GM23248 (cell line): ENCODE measurements at places on chromosomes 4 and X.
A peak's percentile ranks its signal among the peaks of the same experiment; 100 is the strongest.

GRCh38 chr4:35565640-35566039 lies 678.7 kb downstream of the ARAP2 start:
- no peak for DNase-seq

GRCh38 chrX:112812741-112813140 lies 27.9 kb downstream of the AMOT start:
- no peak for DNase-seq

DNA sequence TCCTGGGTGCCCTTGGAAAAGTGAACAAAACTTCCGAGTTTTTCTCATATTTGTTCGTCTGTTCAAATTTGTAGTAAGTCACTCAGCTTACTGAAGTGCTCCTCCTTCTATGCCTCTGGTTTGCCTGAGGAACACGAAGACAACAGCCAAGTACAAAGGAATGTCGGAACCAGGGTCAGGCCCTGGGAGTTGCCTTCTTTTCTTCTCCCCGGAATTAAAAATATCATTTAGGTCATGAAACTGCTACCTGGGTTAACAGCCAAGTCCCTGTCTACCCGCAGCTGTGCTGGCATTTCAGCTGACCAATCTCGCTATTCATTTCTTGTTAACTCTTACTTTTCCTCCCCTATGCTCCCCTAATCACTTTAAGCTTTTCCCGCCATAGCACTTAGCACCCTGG lies 137.6 kb upstream of the TEX13D start:
- peak; percentile 9 for DNase-seq

- no peak for DNase-seq
These were observed 53.4 kb downstream of the WDR19 start for GRCh38 chr4:39235696-39236095.

DNA sequence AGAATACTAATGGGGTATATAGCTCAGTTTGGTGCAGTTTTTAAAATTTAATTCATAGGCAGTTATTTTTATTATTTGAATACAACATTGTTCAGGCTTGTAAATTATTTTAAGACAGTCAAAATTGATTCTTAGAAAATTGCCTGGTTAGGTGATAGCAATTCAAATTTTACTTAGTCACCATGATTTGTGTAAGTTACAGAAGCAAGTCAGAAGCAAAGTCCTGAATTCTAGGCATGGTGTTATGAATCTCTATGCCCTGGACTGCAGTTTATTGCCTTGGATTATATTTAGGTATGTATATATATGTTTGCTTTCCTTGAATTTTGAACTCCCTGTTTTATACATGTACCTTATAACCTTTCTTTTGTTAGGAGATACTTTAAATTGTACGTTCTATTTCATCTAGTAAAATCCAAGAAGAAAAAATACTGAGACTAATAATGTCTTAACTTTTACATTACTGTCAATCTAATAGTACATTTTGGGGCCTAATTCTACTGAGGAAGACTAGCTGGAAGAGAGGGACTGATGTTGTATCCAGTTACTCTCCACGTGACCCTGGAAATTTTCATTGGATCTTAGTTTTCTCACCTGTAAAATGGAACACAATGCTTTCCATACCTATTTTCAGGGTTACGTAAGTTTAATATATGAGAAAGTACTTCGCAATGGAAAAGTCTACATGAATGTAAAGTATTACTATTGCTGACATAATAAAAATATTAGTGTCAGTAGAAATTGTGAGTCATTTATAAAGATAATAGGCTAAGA lies 25.1 kb downstream of the RAPGEF2 start:
- no peak for DNase-seq

DNA sequence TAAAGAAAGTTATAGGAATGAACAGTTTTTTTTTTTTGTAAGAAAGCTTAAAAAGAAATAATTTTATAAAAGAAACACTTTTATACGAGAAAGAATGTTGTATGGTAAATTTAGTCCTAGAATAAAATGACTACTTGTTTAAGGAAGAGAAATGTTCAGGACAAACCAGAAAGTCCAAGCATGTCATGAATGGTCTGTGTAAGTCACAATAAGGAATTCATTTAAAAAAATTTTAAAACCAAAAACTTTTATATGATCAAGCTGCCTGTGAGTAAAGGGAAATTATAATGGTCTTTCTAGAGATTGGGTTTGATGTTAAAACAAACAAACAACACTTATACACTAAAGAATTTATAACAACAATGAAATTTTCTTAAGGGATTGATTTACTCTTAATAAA lies 858.9 kb upstream of the PCDH7 start:
- no peak for DNase-seq

GRCh38 chr4:79516114-79516513 lies 108.1 kb upstream of the GK2 start:
- no peak for DNase-seq

DNA sequence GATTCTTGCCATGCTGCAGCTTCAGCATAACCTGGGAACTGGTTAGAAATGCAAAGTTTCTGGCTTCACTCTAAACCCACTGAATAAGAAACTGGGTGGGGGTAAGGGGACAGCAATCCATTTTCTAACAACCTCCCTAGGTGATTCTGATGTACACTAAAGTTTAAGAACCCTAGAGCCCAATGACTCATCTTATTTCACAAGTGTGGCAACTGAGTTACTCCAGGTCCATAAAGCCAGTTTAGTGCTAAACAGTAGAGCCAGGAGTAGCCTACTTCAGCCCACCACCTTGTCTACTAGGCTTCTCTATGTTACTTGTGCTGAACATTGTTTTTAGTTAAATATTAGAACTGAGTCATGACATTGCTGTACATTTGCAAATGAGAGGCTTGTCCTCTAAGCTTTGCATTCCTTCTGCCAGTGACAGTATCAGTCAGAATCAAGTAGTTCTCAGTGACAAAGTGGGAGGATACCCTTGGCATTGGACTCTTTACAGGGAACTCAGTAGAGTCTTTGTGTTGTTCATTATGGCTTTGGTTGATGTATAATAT lies 518.0 kb downstream of the RPA4 start:
- DNase-seq, result peak; percentile 17

DNA sequence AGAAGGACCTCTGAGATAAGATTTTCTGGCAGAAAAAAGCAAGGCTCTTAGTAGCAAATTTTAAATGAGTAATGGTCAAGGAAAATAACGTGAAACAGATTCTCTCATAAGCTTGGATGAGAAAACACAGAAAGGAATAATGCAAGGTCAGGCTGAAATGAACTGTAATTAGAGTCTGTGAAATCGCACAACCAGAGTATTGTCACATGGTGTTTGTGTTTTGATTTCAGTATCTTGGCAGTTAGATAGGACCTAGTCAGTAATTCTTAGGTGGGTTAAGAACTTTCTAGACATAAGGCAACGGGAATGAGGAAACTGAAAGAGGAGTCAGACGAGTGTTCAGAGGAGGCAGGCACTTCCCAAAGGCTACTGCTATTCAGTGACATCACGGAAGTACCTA lies 34.6 kb downstream of the LIMCH1 start:
- peak; percentile 16 for DNase-seq

DNA sequence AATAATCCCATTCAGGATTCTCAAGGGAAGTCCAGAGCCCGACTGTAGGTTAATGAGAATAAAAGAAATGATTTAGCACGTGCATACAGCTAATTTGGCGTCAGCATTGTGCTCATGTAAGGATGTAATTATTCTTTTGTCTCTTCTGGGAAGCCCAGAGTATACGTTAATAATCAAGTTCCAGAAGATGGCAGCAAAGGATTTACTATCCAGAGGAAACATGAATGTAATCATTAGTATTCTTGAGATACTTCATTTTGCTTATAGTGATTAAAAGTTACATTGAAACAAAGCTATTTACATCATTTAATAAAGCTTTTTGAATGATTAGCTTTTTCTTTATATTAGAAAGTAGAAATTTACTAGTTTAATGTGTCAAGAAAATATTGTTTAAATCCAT lies 27.1 kb upstream of the MAP9 start:
- DNase-seq, result peak; percentile 60

- peak; percentile 26 for DNase-seq
These were observed 14.3 kb downstream of the FAM9C start for GRCh38 chrX:13029887-13030771.

DNA sequence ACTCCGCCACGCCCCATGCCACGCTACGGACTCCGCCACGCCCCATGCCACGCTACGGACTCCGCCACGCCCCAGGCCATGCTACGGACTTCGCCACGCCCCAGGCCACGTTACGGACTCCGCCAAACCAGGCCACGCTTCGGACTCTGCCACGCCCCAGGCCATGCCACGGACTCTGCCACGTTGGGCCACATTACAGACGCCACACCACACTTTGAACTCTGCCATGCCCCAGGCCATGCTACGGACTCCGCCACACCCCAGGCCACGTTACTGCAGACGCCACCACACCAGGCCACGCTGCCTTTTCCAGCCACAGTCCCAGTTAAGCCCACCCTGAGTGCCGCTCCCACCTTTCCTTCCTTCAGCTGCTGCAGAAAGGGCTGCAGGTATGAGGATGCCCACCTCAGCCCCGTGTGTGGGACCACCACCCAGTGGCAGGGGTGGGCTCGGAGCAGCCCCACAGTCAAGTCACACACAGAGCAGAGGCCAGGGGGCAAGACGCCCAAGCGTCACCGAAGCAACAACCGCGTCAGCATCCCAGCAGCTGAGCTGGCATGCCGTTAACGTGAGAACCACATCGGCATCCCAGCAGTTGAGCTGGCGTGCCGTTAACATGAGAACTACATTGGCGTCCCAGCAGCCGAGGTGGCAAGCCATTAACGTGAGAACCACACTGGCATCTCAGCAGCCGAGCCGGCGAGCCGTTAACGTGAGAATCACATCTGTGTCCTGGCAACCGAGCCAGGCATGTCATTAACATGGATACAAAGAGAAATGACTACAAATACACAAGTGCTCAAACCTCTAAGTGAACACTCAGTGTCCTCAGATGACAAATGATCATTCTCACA lies 26.4 kb downstream of the GAK start:
- DNase-seq, result no peak

GRCh38 chr4:69532125-69532524 lies 36.4 kb upstream of the UGT2B4 start:
- no peak for DNase-seq

- DNase-seq, result peak; percentile 94
These were observed 2.1 kb downstream of the PLCXD1 start for GRCh38 chrX:283115-283845.
